ENCODE measurements at places on chromosomes 13 and 19.

GRCh38 chr13:113324398-113324797, 27.4 kb downstream of the LAMP1 start:
- no peak for DNase-seq

DNA sequence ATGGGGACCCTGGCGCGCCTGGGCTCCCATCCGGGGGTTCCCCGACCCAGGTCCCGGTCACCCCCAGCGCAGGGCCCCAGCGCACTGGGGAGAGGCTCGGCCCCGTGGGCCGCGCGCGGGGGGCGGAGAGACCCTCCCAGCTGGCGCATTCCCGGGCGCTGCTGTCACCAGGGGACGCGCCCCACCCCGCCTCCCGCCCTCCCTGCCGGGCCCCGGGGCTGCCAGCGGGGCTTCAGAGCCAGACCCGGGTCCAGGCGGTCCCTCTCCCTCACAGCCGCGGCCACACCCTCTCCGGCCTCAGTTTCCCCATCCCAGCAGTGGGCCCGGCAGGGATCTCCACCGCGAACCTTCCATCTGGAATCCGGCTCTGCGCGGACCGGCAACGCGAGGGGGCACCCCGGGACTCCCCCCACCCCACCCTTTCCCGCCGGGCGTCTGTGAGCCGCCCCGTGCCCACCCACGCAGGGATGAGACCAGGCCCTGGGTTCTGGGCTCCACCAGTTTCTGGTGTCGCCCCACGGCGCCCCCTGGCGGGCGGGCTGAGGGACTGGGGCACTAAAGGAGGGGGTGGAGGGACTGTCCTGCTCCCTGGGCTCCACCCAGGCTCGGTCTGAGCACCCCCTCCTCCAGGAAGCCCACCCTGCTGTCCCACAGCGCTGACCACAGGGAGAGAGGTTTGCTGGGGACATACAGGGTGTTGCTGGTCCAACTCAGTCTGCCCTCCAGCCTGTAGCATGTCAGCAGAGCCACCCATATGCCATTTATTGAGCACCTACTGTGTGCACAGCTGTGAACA, 878 bp upstream of the ADAMTSL5 start:
- no peak for DNase-seq

DNA sequence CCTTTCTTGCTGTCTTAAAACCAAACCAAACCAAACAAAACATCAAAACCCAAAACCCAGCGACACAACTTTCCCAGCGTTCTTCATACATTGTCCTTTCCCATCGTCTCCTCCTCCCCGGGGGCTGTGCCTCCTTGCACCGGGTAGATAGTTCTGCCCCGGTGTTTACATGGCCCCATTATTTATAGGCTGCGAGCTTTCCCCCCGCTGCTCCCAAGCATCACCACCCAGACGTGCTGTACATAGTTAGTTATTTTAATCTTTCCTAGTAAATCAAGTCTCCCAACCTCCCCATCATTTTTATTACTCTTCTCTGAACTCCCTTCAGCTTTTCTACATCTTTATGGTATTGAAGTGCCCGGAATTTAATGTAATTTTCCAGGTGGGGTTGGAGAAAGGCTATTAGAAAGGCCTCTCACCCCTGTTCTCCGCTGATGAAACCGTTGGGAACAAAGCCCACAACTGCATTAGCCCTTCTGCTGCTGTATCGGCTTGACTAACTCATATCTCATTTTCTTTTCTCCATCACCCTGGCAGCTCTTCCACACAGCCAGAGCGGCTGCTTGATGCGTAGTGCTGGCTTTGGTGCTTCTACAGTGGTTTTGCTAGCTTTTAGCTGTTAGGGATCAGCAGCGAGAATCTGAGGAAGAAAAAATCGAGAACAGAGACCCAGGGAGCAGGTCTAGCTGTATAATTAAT, 53.1 kb downstream of the FGF9 start:
- DNase-seq, result no peak

DNA sequence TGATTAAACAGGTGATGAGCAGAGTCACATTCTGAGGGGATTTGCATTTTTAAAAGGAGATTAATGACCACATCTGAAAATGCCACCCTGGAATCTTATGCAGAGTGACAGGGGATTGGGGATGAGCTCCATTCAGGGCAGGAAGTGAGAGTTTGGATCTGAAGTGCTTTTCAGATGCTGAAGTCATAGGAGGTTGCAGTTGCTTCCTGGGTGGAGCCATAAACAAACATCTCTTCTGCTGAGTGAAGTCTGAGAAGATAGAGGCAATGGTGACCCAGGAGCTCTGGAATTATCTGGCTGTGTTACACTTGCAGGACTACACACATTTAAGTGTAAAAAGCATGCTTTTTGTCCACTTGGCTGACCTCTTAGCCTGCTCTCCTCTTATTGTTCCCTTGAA, 51.4 kb upstream of the PSG8 start:
- no peak for DNase-seq

DNA sequence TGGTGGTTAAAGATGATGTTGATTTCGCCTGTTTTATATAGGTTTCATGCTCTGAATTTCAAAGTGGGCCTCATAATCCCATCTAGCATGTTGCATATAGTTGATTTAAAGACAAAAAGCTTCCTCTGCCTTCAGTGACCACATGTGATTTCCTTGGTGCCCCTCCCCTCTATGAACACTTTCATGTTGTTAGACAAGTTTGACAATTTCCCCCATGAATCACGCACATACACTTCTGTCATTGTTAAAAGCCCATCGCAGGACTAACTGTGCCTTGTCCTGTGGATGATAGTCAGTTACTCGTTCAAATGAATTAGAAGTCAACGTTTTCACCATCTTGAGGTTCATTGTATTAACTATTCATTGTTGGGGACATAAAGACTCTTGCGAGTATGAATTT, 6.7 kb downstream of the TNFSF11 start:
- DNase-seq, result no peak

GRCh38 chr13:30339738-30340330, 32.5 kb upstream of the KATNAL1 start:
- DNase-seq, result no peak

DNA sequence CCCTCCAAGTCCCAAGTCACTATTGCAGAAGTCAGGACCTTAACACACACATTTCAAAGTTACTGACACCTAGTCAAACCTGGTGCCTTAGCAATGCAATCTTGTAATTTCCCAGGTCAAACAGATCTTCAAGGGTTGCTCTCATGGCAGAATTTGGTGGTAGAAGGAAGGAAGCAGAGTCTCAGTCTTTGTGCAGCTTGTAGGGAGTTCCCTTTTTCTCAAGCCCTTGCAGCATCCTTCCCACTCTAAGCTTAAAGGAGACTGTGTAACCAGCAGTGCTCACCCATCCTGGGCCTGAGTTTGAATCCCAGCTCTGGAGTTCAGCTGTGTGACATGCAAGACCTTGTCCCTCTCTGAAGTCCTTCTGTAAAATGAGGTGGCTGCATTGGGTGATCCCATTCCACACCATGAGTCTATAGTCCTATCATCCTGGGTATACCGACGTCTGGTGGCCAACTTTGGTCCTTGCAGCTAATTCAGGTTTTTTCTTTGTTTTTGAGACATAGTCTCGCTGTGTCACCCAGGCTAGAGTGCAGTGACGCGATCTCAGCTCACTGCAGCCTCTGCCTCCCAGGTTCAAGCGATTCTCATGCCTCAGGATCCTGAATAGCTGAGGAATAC, 9.8 kb downstream of the SIGLEC10 start:
- no peak for DNase-seq

DNA sequence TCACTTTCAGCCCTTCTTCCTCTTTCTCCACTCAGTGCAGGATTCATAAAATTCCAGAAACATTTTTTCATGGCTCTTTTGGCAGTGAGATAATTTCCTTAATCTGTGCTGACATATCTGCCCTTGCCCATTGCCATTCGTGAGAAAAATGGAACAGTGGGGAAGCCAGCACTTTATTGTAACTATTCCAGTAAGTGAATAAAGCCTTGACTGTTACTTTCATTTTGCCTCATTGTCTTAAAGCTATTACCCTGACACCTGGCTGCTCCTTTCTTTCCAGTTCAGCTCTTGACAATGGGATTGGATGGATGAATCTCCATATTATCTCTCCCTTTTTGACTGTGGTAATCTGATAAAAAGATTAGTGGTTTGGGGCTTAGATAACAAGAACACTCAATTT, 1068.1 kb upstream of the PCDH20 start:
- no peak for DNase-seq

DNA sequence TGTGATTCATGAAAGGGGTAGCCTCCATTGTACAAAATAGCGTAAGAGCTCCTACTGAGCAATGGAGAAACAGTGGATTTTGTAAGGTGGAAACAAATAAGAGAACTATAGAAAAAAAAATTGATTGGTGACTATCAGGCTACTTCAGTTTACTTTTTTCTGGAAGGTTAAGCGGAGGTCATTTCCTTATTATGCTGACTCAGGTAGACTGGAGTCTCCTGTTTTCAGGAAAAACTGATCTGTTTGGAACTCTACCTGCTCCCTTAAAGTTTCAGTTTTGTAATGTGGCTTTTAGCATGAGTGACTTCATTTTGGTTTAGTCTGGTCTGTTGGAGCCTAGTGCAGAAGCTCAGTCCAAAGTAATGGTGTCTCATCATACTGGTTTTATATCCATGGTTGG, 3.4 kb downstream of the ZNF607 start:
- DNase-seq, result no peak
